ENCODE measurements at places on chromosomes 13 and 19.

DNA sequence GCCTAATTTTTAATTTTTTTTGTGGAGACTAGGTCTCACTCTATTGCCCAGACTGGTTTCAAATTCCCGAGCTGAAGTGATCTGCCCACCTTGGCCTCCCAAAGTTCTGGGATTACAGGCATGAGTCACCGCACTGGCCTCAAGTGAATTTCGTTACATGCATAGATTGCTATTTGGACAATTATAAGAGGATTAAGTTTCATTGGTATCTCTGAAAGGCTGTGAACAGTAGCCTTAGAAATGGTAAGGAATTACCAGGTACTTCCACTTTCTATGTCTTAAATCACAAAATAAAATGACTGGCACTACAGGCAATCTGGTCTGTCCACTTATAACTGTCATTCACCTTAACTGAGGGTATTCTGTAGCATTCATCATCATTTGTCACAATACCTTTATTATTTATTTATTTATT, 2.9 kb upstream of the CCDC9 start:
- no peak for ATAC-seq

DNA sequence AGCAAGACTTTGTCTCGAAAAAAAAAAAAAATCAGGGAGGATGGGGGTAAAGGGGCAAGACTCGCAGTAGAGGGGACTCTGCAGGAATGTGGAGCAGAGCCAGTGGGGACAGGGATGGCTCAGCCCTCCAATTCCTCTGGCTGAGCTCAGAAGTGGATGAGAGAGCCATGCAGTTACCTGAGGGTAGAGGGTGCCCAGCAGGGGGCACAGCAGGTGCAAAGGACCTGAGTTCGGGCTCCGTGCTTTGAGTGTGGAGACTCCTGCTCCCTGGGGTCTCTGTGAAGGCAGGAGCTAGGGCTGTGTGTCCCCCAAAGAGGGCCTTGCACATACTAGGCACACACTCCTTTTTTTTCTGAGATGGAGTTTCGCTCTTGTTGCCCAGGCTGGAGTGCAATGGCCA, 7.7 kb downstream of the DOCK6 start:
- ATAC-seq: no peak

DNA sequence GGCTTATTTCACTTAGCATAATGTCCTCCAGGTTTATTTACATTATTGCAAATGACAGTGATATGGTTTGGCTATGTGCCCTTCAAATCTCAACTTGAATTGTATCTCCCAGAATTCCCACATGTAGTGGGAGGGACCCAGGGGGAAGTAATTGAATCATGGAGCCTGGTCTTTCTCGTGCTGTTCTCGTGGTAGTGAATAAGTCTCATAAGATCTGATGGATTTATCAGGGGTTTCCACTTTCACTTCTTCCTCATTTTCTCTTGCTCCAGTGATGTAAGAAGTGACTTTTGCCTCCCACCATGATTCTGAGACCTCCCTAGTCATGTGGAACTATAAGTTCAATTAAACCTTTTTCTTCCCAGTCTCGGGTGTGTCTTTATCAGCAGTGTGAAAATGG, 109.6 kb downstream of the VWA8 start:
- ATAC-seq: no peak

DNA sequence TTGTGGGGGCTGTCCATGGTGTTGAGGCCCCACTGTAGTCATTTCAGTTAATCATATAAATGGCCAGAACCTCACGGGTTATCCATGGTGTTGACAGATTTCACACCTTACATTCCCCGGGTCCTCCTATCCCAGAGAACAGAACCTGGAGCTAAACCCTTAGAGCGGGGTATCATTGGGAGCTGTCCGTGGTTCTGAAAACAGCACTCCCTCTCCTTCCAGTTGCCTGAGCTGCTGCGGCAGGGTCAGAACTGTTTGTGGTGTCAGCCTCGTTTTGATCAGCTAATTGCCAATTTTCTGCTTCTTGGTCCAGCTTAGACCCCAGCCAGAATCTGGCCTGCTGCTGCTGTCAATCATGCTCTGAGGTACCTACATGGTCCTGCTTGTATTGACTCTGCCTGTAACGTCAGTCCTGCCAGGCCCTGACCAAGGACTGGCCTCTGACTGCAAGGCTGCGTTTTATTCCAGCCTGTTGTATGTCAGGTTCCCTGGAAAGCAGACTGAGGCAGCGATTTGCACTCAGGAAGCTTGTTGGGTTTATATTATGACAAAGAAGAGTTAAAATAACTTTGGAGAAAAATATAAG, 55.8 kb upstream of the KCTD15 start:
- ATAC-seq: no peak

- no peak for ATAC-seq
Observed at GRCh38 chr19:15418231-15418578, 583 bp downstream of the AKAP8L start.

- no peak for ATAC-seq
Observed at GRCh38 chr13:80012251-80012650, 328.7 kb downstream of the SPRY2 start.

- ATAC-seq: no peak
Observed at GRCh38 chr19:19427944-19428343, 22.5 kb downstream of the GATAD2A start.

DNA sequence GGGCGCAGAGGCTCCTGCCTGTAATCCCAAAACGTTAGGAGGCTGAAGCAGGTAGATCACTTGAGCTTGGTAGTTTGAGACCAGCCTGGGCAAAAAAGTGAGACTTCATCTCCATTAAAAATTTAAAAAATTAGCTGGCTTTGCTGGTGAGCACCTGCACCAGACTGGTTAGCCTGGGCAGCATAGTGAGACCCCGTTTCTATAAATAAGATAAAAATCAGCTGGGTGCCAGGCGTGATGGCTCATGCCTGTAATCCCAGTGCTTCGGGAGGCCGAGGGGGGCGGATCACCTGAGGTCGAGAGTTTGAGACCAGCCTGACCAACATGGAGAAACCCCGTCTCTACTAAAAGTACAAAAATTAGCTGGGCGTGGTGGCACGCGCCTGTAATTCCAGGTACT, 32.4 kb downstream of the DPRX start:
- ATAC-seq: no peak

DNA sequence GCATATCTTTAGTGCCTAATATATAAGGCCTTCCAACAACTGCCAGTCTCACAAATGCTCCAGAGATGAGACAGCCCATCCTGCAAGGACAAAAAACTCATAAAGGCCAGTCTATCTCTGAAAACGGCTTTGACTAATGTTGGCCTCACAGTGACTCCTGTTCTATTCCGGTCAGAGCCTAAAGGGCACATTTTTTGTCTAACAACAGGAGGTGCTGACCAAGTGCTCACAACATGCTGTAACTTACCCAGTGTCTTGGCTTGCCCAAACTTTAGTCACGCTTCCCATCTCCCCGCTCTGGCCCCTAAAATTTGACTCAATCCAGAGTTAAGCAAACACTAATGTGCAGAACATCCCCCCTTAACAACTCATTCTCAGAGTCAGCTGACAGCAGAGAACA, 1411.2 kb upstream of the MIR17HG start:
- ATAC-seq: no peak

GRCh38 chr19:15998166-15998565, 49.4 kb downstream of the OR10H4 start:
- ATAC-seq: no peak

GRCh38 chr19:52442179-52442578, 11.2 kb upstream of the ZNF578 start:
- ATAC-seq: no peak

DNA sequence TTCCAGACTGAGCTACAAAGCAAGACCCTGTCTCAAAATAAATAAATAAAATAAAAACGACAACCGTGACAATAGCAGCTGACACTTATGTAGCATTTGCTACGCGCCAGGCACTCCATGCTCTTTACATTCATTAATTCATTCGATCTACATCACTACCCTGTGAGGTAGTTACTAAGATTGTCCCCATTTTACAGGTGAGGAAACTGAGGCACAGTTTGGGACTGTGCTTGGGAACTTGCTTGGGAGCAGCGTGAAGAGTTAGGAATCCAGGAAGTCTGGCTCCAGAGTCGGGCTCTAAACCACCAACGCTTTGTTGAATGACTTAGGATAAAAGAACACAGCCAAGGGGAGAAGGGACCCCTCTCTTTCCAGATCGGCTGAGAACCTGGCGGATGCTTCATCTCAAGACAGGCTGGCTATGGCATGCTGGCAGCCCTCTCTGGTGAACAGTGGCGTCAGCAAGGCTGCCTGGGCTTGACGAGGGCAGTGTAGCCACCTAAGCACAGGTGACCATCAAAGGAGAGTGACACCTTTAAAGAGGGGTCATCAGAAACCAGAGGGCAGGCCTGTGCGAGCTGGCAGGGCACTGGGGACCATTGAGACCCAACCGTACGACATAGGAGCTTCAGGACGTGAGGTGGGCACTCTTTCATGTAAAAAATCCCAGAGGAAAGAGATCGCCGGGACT, 591 bp downstream of the DOHH start:
- no peak for ATAC-seq

DNA sequence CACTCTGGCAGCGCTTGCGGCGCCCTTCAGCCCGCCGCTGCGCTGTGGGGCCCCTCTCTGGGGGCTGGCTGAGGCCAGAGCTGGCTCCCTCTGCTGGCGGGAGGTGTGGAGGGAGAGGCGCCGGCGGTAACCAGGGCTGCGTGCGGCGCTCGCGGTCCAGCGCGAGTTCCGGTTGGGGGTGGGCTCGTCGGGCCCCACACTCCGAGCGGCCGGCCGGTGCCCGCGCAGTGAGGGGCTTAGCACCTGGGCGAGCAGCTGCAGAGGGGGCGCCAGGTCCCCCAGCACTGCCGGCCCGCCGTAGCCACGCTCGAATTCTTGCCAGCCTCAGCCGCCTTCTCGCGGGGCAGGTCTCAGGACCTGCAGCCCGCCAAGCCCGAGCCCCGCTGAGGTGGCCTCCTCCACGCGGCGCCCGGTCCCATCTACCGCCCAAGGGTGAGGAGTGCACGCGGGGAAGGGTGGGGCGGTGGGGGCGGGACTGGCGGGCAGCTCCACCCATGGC, 879.0 kb upstream of the SLITRK5 start:
- ATAC-seq: no peak

- peak; percentile 29 for ATAC-seq
Observed at GRCh38 chr19:17385878-17386611, 8.0 kb downstream of the CCDC194 start.

DNA sequence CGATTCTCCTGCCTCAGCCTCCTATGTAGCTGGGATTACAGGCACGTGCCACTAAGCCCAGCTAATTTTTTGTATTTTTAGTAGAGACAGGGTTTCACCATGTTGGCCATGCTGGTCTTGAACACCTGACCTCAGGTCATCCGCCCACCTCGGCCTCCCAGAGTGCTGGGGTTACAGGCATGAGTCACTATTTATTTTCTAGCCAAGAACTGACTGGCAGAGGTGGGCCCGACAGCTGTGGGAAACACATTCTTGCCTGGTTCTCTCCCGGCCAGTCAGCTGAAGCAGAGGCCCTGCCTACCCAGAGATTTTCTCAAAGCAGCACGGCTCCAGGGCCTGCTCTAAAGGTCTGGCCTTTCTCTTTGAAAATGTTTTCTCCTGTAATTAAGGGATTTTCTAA, 108.0 kb downstream of the KCTD15 start:
- no peak for ATAC-seq

GRCh38 chr19:3013263-3013725, 15.8 kb downstream of the TLE2 start:
- no peak for ATAC-seq

GRCh38 chr13:25844559-25845434, 207.0 kb downstream of the SHISA2 start:
- ATAC-seq: no peak

GRCh38 chr19:37313335-37313627, 57.6 kb upstream of the ZNF527 start:
- no peak for ATAC-seq

DNA sequence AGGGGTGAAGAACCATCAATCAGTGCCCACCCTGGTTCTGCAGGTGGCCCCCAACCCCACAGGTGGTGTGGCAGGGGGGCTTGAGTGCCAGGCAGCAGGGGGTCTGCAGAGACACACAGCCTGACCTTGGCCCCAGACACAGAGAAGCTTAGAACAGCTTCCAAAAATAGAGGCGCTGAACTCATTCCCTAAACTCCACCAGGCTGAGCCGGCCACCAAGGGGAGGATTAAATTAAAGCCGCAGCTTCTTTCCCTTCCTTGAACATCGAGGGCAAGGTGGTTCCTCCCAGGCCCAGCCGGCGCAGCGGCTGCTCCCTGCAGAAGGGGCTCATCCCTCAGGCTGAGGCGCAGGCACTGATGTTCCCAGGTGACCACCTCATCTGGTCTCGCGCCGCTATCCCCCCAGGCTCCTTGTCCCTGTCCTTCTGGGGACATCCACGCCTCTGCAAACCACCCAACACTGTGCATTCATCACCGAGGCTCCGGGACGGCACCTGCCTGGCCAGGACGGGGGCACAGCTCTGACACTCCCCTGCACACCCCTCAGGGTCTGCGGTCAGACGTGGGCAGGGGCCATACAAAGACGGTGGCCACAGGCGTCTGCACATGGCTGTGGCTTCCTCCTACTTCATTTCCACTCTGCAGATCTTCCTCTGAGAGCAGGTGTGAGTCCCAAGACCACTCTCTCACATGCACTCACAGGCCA, 30.9 kb downstream of the LAMP1 start:
- ATAC-seq: no peak

- no peak for ATAC-seq
Observed at GRCh38 chr19:18385675-18386542, at the start of gene GDF15. TSS of gene GDF15 (plus strand) at chr19:18386158. CDS start at chr19:18386190, 32 bp downstream.

DNA sequence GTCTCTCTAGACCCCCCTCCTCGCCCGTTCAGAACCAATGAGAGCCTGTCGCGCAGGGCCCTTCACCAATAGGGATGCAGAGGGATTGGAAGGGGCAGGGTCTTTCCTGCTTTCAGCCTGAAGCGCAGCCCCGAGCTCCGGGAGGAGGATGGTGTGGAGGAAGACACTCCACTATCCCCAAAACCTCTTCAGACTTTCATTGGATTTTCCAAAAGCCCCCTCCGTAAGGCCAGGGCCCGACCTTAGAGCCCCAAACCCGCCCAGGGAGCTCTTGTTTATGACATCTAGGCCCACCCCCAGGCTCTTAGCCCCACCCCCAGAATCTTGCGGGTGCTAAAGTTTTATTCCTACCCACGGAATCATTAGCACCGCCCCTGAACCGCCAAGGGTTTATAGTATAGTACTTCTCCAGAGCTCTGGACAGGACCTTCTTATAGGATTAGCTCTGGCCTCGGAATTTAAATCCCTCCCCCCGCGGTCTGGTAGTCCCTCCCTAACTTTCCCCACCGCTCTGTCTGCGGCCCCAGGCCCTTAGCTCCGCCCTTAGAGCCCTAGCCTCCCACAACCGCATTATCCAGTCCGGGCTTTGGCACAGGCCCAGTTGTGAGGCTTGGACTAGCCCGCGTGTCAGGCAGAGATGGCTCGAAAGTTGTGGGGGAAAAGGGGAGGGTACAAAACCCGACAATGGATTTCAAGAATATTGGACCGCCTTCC, 6.6 kb upstream of the EML2 start:
- ATAC-seq: peak; percentile 14
